Placental pericyte (primary cell): ENCODE measurements at places on chromosomes 11 and 22. TPM values are rescaled to one million over a fixed set of nuclear protein-coding genes. Genes with fewer than 3 reads are reported as not detected.

DAGLA gene
- total RNA-seq = 2.9 and 4.2 TPM in 2 replicates

TEAD1 gene
- 78.1 and 230 TPM in 2 replicates for total RNA-seq

FAM181B gene
- not detected in 2 replicates for total RNA-seq

DLG2 gene
- 0.44 and 1.1 TPM in 2 replicates for total RNA-seq

NOL12 gene
- 19.8 and 31.7 TPM in 2 replicates for total RNA-seq

RIMBP3C gene
- 0.22 and 0.43 TPM in 2 replicates for total RNA-seq

TESMIN gene
- total RNA-seq = 0.44 and 0.57 TPM in 2 replicates

MAJIN gene
- not detected in 2 replicates for total RNA-seq

HBG1 gene
- not detected in 2 replicates for total RNA-seq

GAL gene
- 0.72 TPM in 1 of 2 replicates, not detected in the other for total RNA-seq
